Globus pallidus (tissue), 1 donor: ENCODE measurements at places on chromosomes 4 and X.
A peak's percentile ranks its signal among the peaks of the same experiment; 100 is the strongest.

- no peak for DNase-seq
These were observed 554.8 kb upstream of the PABPC4L start for GRCh38 chr4:134756421-134756820.

- no peak for DNase-seq
These were observed 104.1 kb downstream of the FSTL5 start for GRCh38 chr4:162059656-162060055.

GRCh38 chrX:55039471-55039870, 8.7 kb upstream of the ALAS2 start:
- DNase-seq, result no peak

DNA sequence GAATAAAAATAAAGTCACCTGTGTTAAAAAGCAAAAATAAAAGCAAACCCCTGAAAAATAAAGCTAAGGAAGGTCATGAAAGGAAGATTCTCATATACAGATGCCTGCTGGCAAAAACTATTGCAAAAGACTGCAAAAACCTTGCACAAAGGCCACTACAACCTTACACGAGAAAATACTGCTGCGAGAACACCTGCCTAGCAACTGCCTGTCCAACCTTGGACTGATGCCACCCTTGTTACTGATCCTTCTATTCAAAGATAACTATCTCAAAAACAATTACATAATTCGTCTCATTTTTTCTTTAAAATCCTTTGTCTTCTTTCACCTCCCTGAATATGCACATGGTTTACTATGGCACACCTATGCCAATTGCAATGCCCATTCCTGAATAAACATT, 49.6 kb downstream of the SLC2A9 start:
- no peak for DNase-seq

DNA sequence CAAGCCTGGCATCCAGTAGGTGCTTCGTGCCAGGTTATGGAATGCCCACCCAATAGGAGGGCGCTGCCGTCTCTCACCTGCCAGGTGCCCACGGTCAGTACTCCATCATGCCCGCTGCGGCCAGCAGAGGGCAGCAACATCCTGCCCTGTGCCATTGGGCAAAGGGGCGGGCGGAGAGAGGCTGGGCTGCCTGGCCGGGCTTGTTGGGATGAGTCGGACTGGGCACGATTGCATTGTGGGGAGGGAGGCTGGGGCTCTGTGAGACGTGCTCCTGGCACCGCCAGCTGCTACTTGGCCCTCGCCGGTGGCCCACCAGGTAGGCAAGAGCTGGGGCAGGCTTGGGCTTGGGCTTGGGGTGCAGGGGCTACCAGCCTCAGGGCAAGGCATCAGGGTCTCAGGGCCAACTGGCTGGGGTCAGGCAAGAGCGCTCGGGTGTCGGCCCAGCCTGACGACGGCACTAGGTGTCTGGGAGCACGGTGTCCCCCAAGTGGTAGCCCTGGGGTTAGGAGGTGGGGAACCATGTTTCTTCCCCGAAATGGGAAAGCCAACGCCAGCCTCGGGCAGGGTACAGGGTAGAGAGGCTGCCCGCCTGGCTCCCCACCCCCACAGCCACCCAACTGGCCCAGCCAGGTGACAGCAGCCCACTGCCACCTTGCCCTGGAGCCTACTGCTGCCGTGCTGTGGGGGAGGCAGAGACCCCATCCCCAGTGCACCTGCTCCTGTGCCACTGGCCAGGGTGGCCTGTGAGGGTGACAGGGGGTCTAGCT, at the start of gene PLXNB3:
Gene PLXNB3 (plus strand): TSS at position 261 of the 767 bp plus-strand sequence. CDS start 1,287 bp downstream, outside the sequence.
- DNase-seq, result peak; percentile 87

GRCh38 chr4:74608151-74608949, 163.4 kb downstream of the AREG start:
- no peak for DNase-seq

DNA sequence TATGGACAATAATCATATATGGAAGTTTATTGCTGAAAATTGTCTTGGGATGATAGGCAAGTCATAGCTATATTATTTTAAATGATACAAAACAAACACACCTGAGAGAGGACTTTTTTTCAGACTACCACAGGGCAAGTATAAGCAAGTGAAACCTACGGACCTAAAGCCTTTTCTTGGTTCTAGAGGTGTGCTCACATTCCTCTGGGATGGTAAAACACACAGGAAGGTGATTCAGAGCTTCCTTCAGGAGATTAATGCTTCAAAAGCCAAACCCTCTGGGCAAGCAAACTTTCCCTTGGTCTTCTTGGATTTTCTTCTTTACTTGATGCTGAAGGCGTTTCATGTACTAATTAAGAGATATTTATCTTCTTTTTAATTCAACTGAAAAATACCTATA, 60.1 kb upstream of the ACSL4 start:
- DNase-seq, result no peak

GRCh38 chr4:103052779-103053178, 23.8 kb downstream of the SLC9B2 start:
- DNase-seq, result no peak

- DNase-seq, result peak; percentile 55
These were observed 263.8 kb upstream of the RPS6KA3 start for GRCh38 chrX:20530406-20530921.

DNA sequence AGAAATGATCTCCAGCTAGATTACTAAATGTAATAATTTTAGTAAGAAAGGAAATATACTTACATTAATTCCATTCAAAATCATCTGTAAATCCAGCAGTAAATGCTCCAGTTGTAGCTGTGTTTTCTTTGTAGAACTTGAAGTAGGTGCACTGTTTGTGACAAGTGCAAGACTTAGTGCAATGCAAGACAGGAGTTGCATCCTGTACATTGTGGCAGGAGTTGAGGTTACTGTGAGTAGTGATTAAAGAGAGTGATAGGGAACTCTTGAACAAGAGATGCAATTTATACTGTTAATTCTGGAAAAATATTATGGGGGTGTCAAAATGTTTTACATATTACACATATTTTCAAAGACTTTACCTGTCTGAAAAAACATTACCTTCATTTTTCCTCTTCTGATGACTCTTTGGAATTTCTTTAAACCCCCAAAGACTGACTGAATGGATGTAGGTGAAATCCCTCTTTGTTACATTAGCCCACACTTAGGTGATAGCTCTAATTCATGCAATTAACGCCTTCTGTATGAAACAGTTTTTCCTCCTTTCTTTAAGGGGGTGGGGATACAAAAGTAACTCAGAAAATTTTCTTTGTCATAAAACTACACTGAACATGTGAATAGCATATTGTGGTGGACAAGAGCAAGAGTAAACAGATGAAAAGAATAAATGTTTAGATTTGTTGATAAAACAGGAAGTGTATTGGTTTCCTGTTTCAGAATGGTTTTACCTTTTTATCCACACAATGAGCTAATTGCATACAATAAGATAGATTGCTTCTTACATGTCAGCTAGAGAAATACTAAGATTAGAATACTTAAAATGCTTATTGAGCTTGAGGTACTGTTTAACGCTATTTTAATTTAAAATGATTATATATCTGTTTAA, at the start of gene IL2:
Gene IL2 (minus strand): TSS at position 495 of the 886 bp plus-strand sequence. CDS start 285 bp downstream, at position 210.
- no peak for DNase-seq

- DNase-seq, result no peak
These were observed 14.5 kb downstream of the DOCK11 start for GRCh38 chrX:118510111-118510510.

- no peak for DNase-seq
These were observed 18.5 kb upstream of the TET2 start for GRCh38 chr4:105128208-105128607.

DNA sequence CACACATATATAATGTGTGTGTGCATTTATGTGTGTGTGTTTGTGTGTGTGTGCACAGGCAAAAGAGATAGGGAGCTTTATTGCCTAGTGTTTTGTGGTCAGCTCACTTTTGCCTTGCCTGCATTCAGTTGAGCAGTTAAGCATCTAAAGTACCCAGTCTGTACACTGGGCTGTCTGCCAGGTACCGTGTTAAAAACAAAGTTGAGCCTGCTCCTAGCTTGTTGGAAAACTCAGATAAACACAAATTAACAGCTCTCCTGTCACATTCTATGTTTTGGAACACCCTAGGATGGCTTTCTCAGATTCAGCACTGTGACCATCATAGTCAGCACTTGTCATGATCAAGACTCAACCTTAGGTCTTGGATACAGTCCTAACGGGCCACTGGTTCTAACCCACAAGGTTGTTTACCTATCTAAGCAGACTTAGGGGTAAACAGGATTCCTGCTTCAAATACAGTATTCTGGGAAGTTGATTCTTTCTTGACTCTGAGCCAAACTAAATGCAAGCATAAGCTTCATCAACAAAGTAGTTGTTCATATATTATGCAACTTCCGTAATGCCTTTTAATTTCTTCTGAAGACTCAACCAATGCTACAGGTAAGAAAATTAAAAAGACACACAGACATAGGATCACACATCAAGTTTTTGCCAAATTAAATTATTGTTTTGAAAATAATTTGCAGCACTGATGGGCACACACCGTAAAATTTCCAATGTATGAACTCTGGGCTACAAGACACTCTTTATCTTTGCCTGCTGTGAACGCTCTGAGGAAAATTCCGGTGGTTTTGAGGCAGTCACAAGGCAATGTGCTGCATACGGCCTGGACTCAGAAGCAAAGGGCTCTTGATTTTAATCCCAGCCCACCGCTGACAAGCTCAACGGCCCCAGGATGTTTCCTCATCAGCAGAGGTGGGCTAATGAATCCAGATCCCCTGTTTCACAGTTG, 11.3 kb upstream of the CD99 start:
- peak; percentile 16 for DNase-seq

DNA sequence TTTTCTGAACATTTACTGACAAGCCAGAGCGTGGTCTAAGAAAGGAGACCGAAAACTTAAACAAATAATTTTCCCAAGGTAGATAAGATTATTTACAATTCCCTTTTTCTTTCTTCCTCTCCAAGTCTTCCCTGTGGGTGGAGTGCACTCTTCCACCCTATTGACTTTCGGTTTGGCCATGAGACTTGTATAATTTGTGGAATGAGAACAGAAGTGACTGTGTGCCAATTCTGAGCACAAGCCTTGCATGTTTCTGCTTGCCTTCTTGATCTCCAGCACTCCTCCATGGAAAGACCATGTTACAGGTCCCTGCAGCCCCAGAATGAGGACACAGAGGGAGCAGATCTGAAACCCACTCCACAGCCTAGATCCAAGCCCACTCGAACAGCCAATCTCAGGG, 150.0 kb upstream of the HPGD start:
- DNase-seq, result no peak

DNA sequence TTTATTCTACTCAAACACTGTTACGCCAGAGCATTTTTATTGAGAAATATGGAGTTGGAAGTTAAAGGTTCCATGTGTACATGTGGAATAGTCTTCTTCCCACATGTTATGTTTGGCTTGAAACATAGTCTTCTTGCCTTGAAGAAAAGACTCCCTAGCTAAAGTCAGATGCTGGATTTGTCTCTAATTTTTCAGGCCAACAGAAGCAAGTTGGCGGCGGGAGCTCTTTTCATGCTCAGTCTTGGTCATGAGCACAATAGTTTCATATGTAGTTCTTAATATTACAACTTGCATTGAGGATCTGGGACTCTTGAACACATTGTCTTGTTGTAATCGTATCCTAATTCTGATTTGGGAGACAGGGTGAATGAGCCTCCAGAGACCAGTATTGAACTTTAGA, 19.4 kb downstream of the SEPTIN11 start:
- DNase-seq, result no peak

- no peak for DNase-seq
These were observed 20.0 kb downstream of the PCGF3 start for GRCh38 chr4:725391-726234.

DNA sequence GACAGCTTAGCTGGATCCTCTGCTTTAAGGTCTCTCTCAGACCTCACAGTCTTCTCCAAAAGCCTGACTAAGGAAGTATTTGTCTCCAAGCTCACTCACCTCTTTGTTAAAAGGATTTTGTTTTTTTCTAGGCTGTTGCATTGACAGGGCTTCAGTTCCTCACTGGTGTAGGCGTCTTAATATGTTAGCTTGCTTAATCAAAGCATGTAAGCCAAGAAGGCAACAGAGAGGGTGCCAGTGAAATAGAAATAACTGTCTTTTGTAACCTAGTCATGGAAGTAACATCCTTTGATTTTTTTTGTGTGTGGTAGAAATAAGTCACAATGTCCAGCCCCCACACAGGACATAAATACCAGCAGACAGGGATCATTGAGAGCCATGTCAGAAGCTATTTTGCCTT, 58.8 kb downstream of the FIP1L1 start:
- DNase-seq, result no peak

GRCh38 chr4:151961456-151961855, 200.6 kb upstream of the GATB start:
- no peak for DNase-seq

DNA sequence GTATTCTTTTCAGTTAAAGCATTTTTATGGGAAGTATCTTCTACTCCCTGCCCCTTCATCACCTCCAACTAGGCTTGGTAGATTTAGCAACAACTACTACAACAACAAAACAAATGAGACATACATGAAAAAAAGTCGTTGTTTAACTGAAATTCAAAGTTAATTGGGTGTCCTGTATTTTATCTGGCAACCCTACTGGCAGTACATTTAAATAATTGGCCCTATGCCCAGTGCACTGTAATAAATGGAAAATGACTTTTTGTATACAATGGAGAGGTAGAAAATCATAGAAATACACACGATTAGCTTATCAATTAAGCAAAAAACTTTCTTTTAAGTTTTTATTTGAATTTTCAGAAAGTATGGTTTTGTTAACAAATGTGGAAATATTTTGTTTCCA, 21.4 kb upstream of the CLGN start:
- no peak for DNase-seq

- DNase-seq, result no peak
These were observed 62.5 kb upstream of the TMEM164 start for GRCh38 chrX:109940411-109940810.
